ENCODE measurements at places on chromosomes 12 and 14. TPM values are rescaled to one million over a fixed set of nuclear protein-coding genes. Genes with fewer than 3 reads are reported as not detected.

Gene ITGB7
- total RNA-seq = 1.6 TPM

Gene FGF6
- not detected for total RNA-seq

- peak; percentile 68 for DNase-seq
Measured at GRCh38 chr12:65826353-65827171, 2.3 kb downstream of the HMGA2 start.

DNA sequence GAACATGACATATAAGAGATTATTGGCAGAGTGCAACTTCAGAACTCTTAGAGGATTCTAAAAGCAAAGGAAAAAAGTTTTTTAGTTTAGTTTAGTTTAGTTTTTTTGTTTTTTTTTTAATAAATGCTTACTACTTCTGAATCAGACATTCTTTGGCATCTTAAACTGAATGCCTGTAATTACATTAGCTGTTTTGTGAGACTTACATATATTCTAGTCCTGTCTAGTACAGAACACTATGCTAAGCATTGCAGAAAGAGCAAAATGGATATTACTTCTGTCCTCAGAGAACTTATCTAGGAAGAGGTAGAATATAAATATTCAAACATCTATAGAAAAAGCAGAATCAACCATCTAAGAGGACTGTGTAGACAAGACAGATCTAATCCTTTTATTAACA, 133.2 kb downstream of the RAD51B start:
- no peak for DNase-seq

GRCh38 chr14:72535485-72535884, 358.4 kb downstream of the DPF3 start:
- no peak for DNase-seq

Gene CEBPE
- not detected for total RNA-seq

- DNase-seq = peak; percentile 93
Measured at GRCh38 chr12:57621497-57622292, 10.5 kb downstream of the ARHGEF25 start.

Gene KRT81
- not detected for total RNA-seq

Gene TMEM116
- total RNA-seq = 17.0 TPM

DNA sequence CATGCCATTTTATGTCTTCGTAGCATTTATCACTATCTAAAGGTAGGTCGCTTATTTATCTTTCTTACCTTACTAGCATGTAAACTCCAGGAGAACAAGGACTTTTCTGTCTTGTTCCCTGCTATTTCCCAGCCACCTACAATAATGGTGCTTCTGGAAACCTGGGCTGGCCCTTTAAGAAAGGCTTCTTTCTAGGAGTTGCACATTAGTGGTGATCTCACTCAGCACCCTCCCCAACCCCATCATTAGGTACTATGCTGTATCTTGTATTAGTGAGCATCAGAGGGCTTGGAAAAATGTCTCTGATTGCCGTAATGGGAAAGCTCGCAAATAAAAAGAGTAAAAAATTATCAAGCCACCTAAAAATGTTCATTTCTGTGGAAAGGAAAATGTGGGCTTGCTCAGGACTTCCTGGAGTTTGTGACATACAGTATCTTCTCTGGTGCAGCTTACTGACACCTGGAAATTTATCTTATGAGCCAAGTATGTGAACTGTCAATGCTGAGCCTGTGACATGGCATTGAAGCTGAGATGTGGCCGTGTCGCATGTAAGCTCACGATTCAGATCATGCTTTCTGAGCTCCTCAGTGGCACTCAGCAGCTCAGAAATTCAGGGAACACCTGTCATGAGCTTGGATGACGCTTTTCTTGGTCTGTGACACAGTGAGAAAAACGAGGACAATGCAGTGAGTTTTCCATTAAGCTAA, 12.4 kb downstream of the CCDC92 start:
- no peak for DNase-seq

Gene JPH4
- 0.18 TPM for total RNA-seq

DNA sequence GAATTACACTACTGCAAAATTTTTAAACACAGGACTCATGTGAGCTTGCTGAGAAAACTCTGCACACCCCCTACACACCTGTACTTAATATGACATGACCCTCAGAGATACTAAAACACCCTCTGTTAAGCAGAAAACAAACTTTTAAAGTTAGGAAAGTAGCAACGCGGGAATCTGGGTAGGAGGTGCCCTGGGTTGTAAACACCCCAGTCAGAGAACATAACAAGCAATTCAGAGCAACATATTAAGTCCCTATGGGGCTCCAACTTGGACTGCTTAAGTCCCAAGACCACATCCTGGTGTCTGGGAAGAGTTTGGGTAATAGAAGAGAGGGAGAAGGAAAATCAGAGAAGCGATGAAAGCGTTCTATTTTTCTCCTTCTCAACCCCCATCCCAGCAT, 1.2 kb downstream of the ATF7 start:
- DNase-seq = no peak

DNA sequence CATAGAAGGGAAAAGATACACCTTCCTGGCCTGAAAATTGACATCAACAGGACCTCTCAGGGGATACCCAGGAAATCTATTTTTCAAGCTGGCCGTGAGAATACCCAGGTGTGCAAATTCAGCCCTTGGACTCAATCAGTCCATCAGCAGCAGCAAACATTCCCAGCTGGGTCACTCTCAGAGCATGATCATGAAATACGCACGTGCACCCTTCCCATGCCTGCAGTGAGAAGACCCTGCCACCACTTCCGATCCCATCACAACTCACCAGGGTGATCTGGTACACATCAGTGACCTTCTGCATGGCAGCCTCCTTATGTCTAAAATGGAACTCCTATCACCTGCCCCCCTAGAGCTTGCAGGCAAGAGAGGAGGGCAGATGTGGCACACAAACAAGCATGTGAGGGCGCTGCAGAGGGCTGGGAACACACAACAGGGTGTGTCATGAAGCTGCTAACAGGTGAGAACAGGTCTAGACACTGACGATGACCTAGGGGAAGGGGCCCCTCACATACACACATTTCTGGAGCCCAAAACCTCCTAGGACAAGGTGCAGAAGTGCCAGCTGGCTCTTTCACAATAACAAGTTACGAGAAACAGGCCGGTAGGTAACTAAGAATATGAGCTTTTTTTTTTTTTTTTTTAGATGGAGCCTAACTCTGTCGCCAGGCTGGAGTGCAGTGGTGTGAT, 37.8 kb upstream of the TC2N start:
- DNase-seq = no peak

DNA sequence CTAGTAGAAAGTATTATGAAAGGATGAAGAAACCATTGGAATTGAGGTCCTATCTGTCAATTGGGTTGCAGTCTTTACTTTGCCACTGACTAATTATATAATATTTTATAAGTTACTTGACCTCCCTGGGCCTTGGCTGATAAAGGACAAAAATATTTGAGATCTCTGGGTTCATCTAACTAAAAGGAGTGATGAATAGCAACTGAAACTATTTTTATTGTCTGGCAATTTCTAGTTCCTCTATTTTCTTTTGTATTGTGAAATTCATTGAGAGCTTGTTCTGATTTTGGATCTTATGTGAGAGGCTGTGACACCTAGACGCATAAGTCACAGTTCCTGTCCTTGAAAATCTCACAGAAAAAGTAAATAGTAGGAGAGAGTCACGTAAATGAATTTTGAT, 415.7 kb upstream of the ATP2B1 start:
- DNase-seq = no peak

DNA sequence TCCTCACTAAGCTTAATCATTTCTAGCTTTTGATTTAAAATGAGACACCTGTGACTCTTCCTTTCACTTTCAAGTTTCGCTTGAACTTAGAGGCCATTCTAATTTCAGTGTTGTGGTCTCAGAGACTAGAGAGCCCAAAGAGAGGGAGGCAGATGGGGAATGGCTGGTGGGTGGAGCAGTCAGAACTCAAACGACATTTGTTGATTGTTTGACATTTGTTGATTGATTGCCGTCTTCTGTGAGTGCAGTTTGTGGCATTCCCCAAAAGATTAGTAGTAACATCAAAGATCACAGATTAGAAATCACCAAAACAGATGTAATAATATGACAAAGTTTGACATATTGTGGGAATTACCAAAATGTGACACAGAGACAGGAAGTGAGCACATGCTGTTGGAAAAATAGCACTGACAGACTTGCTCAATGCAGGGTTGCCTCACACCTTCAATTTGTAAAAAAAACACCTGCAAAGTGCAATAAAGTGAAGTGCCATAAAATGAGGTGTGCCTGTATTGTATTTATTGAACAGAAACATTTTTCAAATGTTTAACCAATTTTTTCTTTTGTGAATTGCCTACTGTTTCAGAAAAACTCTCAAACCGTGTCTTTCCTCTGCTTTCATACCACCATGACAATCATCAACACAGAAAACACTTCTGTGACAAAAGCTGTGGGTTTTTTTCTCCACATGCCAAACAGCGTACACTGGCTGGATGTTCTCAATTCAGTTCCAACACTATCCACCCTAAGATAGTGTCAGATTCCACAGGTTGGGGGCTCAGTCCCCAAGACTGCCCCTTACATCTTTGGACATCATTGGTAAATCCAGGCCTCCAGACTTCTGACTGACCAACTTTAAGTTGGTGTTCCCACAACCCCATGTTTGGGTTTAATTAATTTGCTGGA, 376.3 kb upstream of the RGS6 start:
- no peak for DNase-seq

Gene LMNTD1
- total RNA-seq = 53.2 TPM

- peak; percentile 65 for DNase-seq
Measured at GRCh38 chr12:124685689-124686369, 118.4 kb upstream of the NCOR2 start.

Measured in endodermal cell (in vitro differentiated cells).